A549 treated with CORT108297 at 1 μM for 4 hours (cell line): ENCODE measurements at places on chromosomes 3 and 15. TPM values are rescaled to one million over a fixed set of nuclear protein-coding genes. Genes with fewer than 3 reads are reported as not detected.

PCLAF gene
- 155 to 286 TPM (median 160 TPM) in 5 replicates for total RNA-seq

SOX14 gene
- not detected in 5 replicates for total RNA-seq

TTLL13 gene
- total RNA-seq = 0.07 to 0.36 TPM (median 0.09 TPM) in 5 replicates

PLSCR5 gene
- total RNA-seq = not detected in 5 replicates

FSTL1 gene
- total RNA-seq = 49.9 to 91.3 TPM (median 71.1 TPM) in 5 replicates

ZNF860 gene
- 1.0 to 1.7 TPM (median 1.2 TPM) in 5 replicates for total RNA-seq

AMOTL2 gene
- 37.2 to 46.2 TPM (median 44.0 TPM) in 5 replicates for total RNA-seq

TMEM158 gene
- total RNA-seq = 10.9 to 20.7 TPM (median 18.7 TPM) in 5 replicates

GABRB3 gene
- total RNA-seq = 59.5 to 88.1 TPM (median 75.3 TPM) in 5 replicates

RTP2 gene
- not detected in 5 replicates for total RNA-seq

SMCO1 gene
- total RNA-seq = 0.03 TPM in 1 of 5 replicates, not detected in the others

ALDH1L1 gene
- 0.14 to 0.36 TPM (median 0.17 TPM) in 5 replicates for total RNA-seq

PCOLCE2 gene
- 28.4 to 37.5 TPM (median 29.0 TPM) in 5 replicates for total RNA-seq

RAB6B gene
- total RNA-seq = 0.96 to 2.7 TPM (median 2.0 TPM) in 5 replicates

FGD5 gene
- total RNA-seq = 0.02 to 0.03 TPM (median 0.02 TPM) in 3 of 5 replicates, not detected in the others

DNAH12 gene
- total RNA-seq = 0.03 to 0.15 TPM (median 0.13 TPM) in 5 replicates

KIF9 gene
- 18.4 to 23.4 TPM (median 20.7 TPM) in 5 replicates for total RNA-seq

SAMD7 gene
- total RNA-seq = not detected in 5 replicates

RARRES1 gene
- total RNA-seq = 8.8 to 12.3 TPM (median 9.2 TPM) in 5 replicates

CRBN gene
- 25.6 to 35.3 TPM (median 26.5 TPM) in 5 replicates for total RNA-seq

GALNT15 gene
- 0.05 to 0.18 TPM (median 0.15 TPM) in 5 replicates for total RNA-seq

GAP43 gene
- total RNA-seq = 0.06 to 0.08 TPM (median 0.06 TPM) in 4 of 5 replicates, not detected in the other

FANCD2OS gene
- not detected in 5 replicates for total RNA-seq

NOX5 gene
- 0.10 to 0.30 TPM (median 0.24 TPM) in 5 replicates for total RNA-seq

RCCD1 gene
- 34.2 to 40.1 TPM (median 37.0 TPM) in 5 replicates for total RNA-seq

AKAP13 gene
- 57.8 to 64.4 TPM (median 63.2 TPM) in 5 replicates for total RNA-seq

NANOGP8 gene
- total RNA-seq = not detected in 5 replicates

ZPLD1 gene
- 0.03 to 0.07 TPM (median 0.05 TPM) in 4 of 5 replicates, not detected in the other for total RNA-seq

HOMER2 gene
- 10.9 to 12.9 TPM (median 12.5 TPM) in 5 replicates for total RNA-seq

PLA1A gene
- total RNA-seq = 0.22 to 0.71 TPM (median 0.29 TPM) in 5 replicates

SRGAP3 gene
- 0.47 to 1.2 TPM (median 0.61 TPM) in 5 replicates for total RNA-seq

DPPA2 gene
- not detected in 5 replicates for total RNA-seq

ALG1L2 gene
- total RNA-seq = not detected in 5 replicates
